ENCODE measurements at places on chromosomes 1 and 21. TPM values are rescaled to one million over a fixed set of nuclear protein-coding genes. Genes with fewer than 3 reads are reported as not detected.
A peak's percentile ranks its signal among the peaks of the same experiment; 100 is the strongest.

- no peak for DNase-seq
Observed at GRCh38 chr1:53063744-53064515, 1.9 kb downstream of the PODN start.

- DNase-seq = no peak
Observed at GRCh38 chr1:6170742-6171201, 9.3 kb downstream of the CHD5 start.

DNA sequence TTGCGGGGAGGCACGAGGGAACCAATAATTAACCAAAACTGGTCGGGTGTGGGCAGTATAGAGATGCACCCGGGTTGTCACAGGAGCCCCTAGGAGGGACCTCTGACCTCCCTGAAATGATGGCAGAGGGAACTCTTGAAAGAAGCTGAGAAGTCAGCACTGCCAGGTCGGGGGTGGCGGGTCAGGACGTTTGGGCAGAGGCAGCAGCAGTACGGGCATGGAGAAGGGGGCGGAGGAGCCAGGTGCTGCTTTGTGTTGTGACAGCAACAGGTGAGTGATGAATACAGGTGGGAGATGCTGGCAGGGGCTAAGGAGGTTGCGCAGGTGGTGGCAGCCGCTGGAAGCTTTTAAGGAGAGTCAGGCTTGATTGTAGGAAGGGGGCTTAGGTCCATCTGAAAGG is 11.7 kb downstream of the TNFRSF1B start:
- DNase-seq = no peak

- DNase-seq = no peak
Observed at GRCh38 chr1:172469717-172470116, 25.8 kb upstream of the PIGC start.

GRCh38 chr1:28370239-28371009 is 884 bp downstream of the PHACTR4 start:
- peak; percentile 59 for DNase-seq

DNA sequence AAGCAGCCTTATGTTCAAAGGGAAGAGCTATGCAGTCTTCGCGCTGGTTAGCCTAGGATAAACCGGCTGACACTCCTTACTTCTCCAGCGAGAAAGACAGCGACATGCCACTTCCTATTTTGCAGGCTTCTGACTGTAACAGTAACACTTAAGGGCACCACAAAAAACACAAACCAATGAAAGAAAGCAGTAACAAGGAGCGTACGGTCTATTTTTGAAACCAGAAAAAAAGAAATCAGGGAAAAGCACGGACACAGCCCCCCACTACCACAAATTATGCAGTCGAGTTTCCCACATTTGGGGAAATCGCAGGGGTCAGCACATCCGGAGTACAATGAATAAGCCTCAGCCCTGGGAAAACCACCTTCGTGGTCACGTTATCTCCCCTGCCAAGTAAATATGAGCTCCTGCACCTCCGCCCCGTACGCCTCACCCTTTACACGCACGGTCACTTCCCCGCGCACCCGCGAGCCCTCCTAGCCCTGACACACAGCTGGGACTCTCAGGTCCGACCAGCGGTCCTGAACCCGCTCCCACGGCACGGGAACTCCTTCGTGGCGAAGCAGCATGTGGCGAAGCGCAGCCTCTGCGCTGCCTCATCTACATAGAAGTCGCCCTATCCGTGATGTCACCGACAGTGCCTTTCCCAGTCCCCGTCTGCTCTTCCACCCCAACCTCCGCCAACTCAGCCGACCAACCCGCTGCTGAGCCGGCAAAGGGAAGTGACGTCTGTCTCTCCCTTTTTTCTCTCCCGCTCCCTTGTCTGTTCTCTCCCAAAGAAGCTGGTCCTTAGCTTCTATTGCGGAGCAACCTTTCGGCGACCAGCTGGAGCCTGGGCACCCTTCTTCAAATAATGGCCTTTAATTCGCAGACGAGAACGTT is 40.9 kb upstream of the PPIAL4F start:
- DNase-seq = peak; percentile 90

- peak; percentile 71 for DNase-seq
Observed at GRCh38 chr1:100927276-100927675, 31.4 kb downstream of the SLC30A7 start.

- peak; percentile 8 for DNase-seq
Observed at GRCh38 chr1:175434283-175434860, 241.8 kb upstream of the KIAA0040 start.

GRCh38 chr1:173134029-173134428 is 73.1 kb downstream of the TNFSF4 start:
- DNase-seq = no peak

DNA sequence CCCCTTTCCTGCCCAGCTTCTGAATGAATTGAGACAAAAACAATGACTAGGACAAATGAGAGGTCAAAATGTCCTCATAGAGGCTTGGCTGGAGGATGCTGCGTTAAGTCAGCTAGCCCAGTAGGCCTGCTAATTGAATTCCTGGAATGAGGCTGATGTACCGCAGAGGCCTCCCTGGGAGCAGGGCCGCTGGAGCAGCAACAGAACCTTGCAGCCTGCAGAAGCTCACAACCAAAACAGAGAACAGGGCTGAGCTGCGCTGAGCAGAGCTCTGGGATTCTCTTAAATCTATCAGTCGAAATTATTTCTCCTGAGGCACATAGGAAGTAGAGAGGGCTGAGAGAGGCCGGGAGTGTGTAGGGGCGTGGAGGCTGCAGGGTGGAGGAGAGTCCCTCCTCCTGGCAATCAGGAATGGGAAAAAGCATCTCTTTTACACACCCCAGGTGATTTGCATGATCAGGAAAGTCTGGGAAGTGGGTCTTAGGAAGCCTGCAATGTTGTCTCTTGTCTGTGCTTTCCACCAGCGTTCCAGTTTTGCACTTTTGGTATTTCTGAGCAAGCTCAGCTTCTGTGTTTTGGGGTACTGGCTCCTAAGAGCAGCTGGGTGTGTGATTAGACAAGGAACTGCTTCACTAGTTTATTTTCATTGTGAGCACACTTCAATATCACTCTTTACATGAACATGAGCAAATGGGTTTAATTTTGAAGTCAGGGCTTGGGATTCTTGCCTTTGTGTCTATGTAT is 66.5 kb downstream of the RYR2 start:
- DNase-seq = no peak

Gene RGSL1
- not detected for total RNA-seq

Gene NEK2
- 60.8 TPM for total RNA-seq

Gene MARK1
- not detected for total RNA-seq

Gene LORICRIN
- total RNA-seq = not detected

Gene PADI4
- total RNA-seq = 1.8 TPM

Gene PRKACB
- 25.9 TPM for total RNA-seq

Gene SPRR1B
- total RNA-seq = not detected

Gene PADI3
- total RNA-seq = not detected

Gene HOOK1
- 17.7 TPM for total RNA-seq

Gene AK2
- total RNA-seq = 328 TPM
